ENCODE measurements at places on chromosomes 16 and 17. TPM values are rescaled to one million over a fixed set of nuclear protein-coding genes. Genes with fewer than 3 reads are reported as not detected.

The JPT2 gene
- total RNA-seq = 106 TPM

The C16orf54 gene
- 32.3 TPM for total RNA-seq

The ENPP7 gene
- not detected for total RNA-seq

The VTN gene
- total RNA-seq = 0.57 TPM

The TP53TG3D gene
- total RNA-seq = not detected

- DNase-seq = no peak
Observed at GRCh38 chr16:61549327-61549726, 486.9 kb downstream of the CDH8 start.

DNA sequence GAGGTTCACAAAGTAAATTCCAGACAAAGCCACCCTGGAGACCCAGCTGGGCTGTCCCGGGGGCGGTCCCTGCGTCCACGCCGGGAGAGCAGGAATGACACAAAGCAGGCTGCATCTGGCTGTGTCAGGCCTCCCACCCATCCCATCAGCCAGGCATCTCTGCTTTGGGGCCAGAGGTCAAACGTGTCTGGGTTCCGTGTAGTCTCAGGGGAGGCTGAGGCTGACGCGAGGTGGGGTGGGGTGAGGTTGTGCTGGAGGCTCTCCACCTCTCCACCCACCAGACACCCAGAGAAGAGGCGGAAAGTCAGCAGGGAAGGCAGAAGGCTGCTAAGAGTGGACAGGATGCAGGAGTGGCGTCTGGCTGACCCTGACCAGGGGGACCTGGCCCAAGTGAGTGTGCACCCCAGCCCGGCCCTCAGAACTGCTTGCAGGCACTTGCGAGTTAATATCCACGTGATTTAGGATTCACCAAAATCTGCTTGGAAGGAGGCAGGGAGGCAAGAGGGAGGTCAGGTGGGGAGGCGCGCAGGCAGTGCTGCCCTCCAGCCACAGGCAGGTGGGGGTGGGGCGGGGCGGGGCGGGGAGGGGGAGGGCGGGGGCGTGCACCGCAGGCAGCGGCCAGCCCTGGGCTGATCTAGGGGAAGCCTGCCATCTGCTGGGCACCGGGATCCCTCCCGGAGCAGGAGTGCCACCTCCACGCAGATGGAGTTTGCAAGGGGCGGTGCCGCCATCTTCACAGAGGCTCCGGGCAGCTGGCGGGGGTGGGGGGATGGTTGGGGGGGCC, 44.3 kb downstream of the TBC1D16 start:
- DNase-seq = peak; percentile 72

DNA sequence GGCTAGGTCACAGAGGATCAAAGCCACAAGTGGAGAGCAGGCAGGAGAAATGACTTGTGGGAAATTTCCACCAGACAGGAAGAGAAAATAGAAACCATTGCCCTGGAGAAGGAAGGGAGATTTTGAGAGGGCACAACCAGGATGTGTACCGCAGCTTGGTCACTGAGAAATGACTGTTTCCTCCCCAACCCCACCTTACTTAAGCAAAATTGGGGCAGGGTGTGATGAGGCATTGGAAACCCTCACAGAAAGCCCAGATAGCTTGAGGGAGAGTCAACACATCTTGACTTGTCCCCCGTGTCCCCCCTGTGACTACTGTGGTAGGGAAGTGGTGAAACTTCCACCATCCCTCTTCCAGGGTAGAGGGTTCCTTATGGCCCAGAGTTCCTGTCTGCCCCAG, 113.5 kb upstream of the FAM20A start:
- no peak for DNase-seq

DNA sequence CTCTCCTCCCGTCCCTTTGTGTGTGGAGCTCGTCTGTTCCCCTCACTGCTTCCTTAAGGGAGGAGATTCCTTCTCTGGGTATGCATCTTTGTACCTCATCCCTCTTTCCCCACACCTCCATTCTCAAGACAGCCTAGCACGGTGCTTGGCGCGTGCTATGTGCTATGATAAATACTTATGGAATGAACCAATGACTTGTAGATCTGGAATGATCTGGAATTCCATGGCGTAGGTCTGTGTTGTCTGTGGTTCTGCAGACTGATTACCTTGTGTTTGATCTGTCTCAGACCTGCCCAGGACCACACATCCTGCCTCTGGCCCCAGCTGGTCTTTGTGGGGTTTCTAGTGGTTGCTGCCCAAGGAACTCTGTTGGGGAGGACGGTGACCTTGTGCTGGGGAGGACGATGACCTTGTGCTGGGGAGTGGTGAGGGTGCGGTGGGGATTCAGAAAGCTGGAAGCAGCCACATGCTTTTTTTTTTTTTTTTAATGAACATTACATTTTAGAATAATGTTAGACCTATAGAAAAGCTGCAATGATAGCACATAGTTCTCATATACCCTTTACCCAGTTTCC, 33.5 kb upstream of the ETV4 start:
- no peak for DNase-seq

- no peak for DNase-seq
Observed at GRCh38 chr16:27365142-27366089, 36.6 kb upstream of the IL21R start.

GRCh38 chr17:46821482-46822387, 3.2 kb upstream of the WNT3 start:
- DNase-seq = no peak

- no peak for DNase-seq
Observed at GRCh38 chr16:19482291-19482690, 39.6 kb downstream of the GDE1 start.

GRCh38 chr16:56647641-56648431, 3.9 kb upstream of the MT1B start:
- DNase-seq = no peak
